Mucosa of gallbladder (tissue), 1 donor: ENCODE measurements at places on chromosomes 7 and 10. TPM values are rescaled to one million over a fixed set of nuclear protein-coding genes. Genes with fewer than 3 reads are reported as not detected.

Gene SNX8
- 20.5 TPM for total RNA-seq

GRCh38 chr10:31062856-31063255 is 31.2 kb upstream of the ZNF438 start:
- DNase-seq: no peak

Gene CYP3A7
- 92.6 TPM for total RNA-seq

DNA sequence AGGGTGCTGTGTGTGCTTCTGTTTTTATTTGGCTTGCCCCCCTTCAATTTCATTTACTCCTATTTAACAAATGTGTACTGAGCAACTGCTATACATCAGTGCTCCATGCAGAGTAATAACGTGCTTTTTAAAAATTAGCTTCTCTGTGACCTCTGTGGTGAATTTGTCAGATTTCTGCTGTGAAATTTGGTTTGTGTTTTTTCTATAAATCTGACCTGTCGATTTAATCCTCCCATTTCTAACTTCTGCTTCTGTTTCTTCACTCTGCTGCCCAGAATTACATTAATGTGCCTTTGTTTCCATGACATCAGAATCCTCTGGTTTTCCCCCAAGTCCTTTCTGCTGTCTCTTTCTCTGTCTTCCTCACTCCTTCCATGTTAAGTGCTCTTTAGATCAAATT is 123.8 kb upstream of the CACNA2D1 start:
- no peak for DNase-seq

GRCh38 chr10:130411496-130412085 is 275.4 kb downstream of the GLRX3 start:
- no peak for DNase-seq

GRCh38 chr7:191981-192649 is at the start of gene FAM20C:
Gene FAM20C (plus strand): TSS chr7:192571. CDS start chr7:193200, 629 bp downstream.
- peak; percentile 85 for DNase-seq

DNA sequence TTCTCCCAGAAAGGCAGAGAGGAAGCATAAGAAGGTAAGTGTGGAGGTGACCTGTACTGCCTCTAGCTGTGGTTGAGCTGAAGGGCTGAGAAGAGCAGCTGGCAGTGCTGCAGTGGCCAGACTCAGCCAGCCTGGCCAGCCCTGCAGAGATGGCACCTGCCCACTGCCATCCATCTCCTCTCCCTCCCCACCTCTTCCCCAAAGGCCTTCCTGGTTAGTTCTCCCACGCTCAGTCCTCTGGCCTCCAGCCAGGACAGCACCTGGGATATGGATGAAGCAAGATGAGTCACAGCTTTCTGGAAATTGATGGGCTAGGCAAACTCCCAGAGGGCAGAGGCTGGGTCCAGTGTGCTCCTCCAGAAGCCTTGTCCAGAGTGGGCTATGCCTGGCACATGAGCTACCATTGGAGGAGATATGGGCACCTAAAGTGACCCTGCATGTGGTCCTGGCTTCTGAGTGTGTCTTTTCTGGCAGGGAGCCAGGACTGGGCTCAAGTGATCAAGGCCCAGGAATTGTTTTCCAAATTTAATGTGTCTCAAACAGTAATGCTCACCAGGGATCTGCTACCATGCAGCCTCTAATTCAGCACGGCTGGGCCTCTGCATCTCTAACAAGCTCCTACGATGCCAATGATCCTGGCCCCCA is 81.0 kb upstream of the CACUL1 start:
- DNase-seq: peak; percentile 74

Gene DEPP1
- 45.8 TPM for total RNA-seq

- no peak for DNase-seq
Observed at GRCh38 chr7:114416129-114416990, 1.7 kb downstream of the FOXP2 start.

DNA sequence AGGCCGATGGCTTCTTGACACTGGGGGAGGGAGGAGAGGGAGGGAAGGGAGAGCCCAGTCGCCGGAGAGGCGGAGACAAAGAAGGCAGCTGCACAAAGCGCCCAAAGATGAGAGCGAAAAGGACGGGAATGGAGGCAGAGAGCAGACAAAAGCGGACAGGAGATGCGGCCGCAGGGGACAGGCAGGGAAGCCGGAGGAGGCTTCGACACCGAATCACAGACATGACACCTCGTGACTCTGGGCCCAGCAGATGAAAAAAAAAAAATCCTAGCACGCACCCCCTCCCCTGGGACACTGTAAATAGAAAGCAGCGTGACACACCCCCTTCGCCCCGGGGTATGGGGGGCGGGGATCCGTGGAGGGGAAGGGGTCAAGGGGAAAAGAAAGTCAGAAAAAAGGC is 976 bp downstream of the NAT16 start:
- no peak for DNase-seq

- DNase-seq: no peak
Observed at GRCh38 chr7:7693881-7694280, 24.5 kb downstream of the RPA3 start.

Gene GPR37
- total RNA-seq: 3.7 TPM

Gene ZNHIT1
- 92.6 TPM for total RNA-seq

- no peak for DNase-seq
Observed at GRCh38 chr10:72322280-72323058, 32.2 kb downstream of the DNAJB12 start.

GRCh38 chr10:23525406-23525805 is 86.5 kb downstream of the OTUD1 start:
- peak; percentile 21 for DNase-seq

- no peak for DNase-seq
Observed at GRCh38 chr10:133359972-133360610, 2.3 kb upstream of the FUOM start.

Gene HOXA2
- 0.52 TPM for total RNA-seq

Gene PCDH15
- not detected for total RNA-seq

- DNase-seq: no peak
Observed at GRCh38 chr7:157687158-157687557, 350.4 kb downstream of the DNAJB6 start.

GRCh38 chr10:95350219-95350829 is 59.5 kb upstream of the PDLIM1 start:
- DNase-seq: peak; percentile 26
